ENCODE measurements at places on chromosomes 7 and 10.

DNA sequence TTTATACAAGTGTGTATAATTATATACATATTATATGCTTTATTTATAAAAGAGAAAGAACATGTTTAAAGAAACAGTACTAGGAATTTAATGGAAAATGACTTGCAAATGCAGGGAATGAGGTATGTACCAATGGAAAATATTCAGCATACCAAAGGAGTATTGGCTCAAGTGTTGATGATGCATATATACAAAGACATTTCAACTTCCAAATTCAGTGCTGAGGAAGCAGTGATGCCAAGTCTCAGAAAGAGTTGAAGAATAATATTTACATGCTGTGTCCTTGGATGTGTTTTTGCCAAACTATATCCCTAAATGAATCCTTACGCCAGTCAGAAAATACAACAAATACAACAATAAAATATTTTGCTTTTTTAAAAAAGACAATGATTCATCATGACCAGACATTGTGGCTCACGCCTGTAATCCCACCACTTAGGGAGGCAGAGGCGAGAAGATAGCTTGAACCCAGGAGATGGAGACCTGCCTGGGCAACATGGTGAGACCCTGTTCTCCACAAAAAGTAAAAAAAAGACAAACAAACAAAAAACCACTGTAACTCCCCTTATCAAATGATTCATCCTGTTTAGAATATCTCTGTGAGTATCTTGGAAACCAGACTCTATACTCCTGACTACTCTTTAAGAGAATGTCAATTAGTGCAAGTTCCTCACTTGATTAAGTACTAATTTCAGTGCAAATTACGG is 157.2 kb downstream of the CHRM2 start:
- DNase-seq: no peak

DNA sequence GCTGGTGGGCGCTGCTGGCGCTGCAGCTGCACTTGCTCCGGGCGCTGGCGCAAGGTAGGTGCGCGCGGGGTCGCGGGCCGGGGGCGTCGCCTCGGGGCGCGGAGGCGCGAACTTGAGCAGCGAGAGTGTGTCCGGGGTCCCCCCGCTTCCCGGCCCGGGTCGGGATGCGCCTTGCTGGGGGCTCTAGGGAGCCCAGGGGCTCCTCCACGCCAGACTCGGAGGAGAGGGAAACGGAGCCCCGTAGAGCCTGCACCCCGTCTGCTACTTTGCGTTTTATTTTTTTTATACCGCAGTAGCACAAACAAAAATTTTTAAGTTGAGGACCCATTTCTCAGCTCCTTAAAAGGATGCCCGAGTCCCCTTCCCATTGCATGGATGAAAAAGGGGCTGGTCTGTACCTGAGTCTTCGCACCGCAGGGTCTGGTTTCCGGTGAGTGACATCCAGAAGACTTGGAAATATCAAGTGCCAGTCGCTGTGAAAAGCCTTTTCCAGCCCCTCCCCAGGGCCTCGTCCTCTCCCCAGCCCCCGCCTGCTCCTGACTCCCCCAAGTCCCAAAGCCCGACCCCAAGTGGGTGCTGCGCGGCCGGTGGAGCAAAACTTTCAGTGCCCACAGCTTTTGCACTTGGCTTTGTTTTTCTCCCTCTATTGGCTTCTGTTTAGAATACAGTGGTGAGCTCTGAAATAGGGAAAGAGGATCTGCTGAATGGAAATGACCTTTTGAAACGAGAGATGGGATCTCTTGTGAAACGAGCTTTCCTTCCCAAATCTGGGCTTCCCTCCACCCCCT is 973 bp downstream of the SDK1 start:
- DNase-seq: peak; percentile 44

GRCh38 chr10:103969857-103970627 is 3.1 kb downstream of the SLK start:
- peak; percentile 27 for DNase-seq

DNA sequence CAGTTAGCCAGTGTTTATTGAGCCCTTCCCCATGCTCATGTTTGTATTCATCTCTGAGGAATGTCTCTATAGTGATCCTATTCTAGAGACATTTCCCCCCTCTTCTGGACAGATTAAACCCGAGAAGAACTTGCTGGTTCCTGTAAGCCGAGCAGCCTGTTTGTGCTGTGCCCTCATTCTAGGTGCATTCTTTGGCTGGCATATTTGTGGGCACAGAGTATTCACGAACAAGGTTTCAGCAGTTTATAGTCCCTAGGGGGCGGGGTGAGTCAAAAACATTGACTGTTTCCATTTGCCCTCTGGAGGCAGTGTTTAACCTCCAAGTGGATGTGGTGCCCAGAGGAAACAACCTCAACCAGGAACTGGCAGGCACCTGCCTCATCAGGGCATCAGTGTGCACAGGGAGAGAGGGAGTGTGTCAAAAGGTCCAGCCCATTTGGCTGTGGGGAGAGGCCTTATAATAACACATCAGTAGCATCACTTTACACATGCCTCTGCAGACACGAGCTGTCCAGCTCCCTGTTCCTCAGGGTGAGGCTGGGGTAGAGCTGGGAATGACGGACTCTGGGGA is 273.3 kb upstream of the LRGUK start:
- peak; percentile 76 for DNase-seq

DNA sequence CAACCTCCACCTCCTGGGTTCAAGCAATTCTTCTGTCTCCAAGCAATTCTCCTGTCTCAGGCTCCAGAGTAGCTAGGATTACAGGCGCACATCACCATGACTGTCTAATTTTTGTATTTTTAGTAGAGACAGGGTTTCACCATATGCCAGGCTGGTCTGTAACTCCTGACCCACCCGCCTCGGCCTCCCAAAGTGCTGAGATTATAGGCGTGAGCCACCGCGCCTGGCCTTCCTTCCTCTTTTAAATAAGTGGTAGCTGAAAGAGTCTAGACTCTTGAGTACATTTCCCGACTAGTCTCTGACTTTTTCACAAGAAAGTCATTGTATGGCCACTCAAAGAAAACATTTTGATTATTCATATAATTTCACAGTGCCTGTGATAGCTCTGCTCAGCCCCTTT is 636.2 kb upstream of the ANKRD30A start:
- DNase-seq: no peak

DNA sequence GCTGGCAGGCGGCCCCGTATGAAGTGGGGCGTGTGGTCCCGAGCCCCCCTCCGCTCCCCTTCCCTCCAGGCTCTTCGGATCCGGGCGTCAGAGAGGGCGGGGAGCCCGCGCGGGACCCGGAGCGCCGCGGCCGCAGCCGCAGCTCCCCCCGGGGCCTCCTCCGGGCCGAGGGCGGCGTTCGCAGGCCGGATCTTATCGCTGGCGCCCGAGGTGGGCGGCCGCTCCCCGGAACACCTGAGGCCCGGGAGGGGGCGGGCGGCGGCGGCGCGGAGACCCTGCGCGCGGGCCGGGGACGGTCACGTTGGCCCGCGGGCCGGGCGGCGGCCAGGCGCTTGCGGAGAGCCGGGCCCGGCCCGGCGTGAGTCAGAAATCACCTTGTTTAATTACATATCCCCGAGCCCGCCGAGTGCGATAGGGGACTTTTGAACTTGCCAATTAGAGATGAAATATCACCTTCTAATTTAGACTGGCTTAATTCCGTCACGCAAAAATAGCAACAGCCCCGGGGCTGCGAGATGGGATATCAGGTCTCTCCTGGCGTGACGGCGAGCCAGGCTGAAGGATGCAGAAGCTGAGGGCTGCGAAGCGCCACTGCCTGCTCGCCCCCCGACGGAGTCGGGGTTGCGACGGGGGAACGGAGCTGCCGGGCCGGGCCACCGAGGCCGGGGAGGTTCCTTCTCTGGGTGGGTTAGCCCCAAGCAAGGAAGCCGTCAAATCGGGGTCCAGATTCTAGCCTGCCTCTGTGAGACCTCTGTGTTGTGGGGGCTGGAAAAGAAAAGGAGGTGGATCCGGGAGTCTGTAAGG is 43.4 kb downstream of the LDB3 start:
- peak; percentile 48 for DNase-seq

DNA sequence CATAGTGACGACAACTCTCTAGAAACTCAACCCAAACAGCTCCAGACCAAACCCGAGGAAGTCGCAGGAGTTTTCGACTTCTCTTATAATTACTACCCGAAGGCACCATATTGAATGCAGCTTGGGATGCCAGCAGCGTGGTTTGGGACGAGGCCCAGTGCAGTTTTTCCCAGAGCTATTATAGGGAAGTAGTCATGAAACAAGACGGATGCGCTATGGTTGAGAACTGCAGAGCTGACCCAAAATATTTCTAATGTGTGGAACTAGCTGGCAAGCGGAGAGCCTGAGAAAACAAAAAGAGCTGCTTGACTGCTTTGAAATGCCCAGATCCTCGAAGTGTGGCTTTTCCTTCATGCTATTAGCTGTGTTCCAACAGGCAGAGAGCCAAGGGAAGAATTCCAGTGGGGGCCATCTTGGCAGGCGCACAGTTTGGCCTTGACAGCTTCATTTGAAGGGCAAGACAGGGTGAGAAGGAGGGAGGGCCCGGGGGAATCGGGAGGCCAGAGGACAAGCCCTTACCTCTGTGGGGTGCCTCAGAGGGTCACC is 122.7 kb downstream of the CUL2 start:
- no peak for DNase-seq

DNA sequence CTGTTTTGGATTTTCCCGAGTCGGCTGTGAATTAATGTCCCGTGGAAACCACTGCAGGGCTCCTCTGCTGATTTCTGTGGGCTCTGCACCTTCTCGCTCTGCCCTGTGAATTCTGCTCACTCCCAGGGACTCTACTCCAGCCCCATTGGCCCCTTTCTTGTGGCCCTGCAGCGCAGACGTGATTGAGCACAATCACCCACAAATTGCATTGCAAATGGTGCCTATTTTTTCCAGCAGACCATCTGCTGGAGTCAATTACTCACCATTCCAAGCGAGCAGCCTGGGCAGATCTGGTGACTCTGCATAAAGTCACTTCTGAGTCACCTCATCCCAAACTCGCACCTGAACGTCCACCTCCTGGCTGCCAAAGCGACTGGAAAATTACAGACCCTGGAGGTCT is 235.8 kb downstream of the PAXIP1 start:
- DNase-seq: no peak

GRCh38 chr10:82821043-82821442 is 946.0 kb downstream of the NRG3 start:
- no peak for DNase-seq

Data from hematopoietic multipotent progenitor cell treated with erythropoietin and hydrocortisone succinate and interleukin-3 and kit ligand, for 6 days (in vitro differentiated cells).